ENCODE measurements at places on chromosomes 16 and 17. TPM values are rescaled to one million over a fixed set of nuclear protein-coding genes. Genes with fewer than 3 reads are reported as not detected.
A peak's percentile ranks its signal among the peaks of the same experiment; 100 is the strongest.

The C16orf92 gene
- total RNA-seq, result not detected

DNA sequence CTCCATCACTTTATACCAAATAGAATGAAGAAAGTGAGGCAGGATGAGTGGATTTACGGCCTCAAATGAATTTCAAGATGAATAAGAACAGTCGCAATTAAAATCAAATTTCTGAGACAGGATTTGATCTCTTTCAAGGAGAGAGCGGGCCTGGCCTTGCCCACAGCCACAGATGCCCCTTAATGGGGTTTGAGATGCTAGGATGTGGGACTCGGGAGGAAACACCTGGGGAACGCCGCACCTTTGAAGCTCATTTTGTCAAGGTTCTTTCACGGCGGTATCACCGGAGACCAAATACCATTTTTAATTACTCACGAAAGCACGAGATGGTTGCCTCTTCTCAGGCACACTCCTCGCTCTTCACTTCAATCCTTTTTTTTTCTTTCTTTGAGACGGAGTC is 178.1 kb upstream of the SDK2 start:
- no peak for DNase-seq

DNA sequence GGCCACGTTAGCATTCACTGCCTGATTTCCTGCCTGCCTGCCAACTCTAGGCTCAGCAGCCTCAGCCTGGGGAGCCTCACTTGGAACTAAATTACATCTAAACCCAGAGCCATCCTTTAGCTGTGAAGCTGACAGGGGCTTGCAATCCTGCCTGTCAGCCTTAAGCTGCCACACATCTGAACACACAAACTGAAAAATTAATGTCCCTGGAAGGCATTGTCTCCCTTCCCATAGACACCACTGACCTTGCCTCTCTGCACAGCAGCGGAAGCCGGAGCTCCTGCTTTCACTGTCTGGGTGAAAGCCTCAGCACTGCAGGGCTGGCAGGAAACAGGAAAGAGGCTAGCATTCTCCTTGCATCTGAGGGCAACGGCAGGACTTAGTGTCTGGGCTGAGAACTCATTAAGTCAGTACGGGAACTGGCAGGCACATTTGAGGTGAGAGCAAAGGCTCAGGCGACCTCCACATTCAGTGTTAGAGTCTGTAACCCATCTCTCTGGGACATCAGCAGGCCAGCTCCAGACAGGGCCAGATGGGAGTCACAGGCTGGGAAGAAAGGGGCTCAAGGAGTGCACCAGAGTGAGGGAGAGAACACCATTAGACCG is 452.4 kb upstream of the C16orf82 start:
- no peak for DNase-seq

The KRT40 gene
- total RNA-seq, result 0.94 TPM

The CHP2 gene
- total RNA-seq, result 159 TPM

The ADAM11 gene
- total RNA-seq, result not detected

The SLC13A2 gene
- 11.6 TPM for total RNA-seq

DNA sequence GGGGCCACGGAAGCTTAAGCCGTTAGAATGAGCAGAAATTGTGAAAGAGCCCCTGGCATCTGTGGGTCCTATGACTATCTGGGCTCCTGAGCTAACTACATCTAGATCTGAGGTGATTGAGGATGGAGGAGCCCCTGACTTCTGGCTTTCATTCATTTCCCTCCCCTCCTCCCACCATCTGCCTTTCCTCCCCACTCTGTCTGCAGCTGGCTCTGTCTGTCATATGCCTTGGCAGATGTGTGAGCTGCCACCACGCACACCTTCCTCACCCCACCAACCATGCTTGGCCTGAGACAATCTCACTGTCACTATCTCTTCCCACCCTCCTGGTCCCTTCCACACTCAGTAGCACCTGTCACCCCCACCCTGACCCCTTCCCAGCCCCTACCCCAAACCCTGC is 5.1 kb downstream of the CD300E start:
- DNase-seq, result no peak

DNA sequence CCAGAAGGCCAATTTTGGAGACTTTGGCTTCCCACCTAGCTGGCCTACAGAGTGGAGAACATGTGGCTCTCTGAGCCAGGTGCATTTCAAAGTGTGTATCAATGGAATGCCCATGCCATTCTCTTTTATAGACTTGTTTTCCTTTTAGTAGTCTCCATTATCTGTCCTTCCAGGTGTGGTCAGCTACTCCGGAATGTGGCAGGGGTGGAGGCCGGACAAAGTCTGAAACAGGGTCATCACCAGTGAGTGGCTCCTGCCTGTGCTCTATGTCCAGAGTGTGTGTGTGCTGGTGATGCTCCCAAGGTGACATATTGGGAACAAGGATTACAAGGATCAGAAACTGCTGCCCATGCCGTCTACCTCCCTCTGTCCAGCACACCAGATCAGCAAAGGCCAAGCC is 3.8 kb upstream of the TMEM220 start:
- DNase-seq, result peak; percentile 89

The TMEM220 gene
- 17.0 TPM for total RNA-seq

Measured in Peyer's patch (tissue), 4 donors.